ENCODE measurements at places on chromosomes 6 and 20. TPM values are rescaled to one million over a fixed set of nuclear protein-coding genes. Genes with fewer than 3 reads are reported as not detected.

Gene PARD6B
- total RNA-seq, result 0.37 TPM

Gene MANEA
- 10.2 TPM for total RNA-seq

Gene CTAGE9
- not detected for total RNA-seq

Gene CENPW
- 6.0 TPM for total RNA-seq

Gene CCN6
- not detected for total RNA-seq

Gene PHACTR1
- total RNA-seq, result 0.09 TPM

Gene CST5
- not detected for total RNA-seq

Gene DDX27
- 33.7 TPM for total RNA-seq
